ENCODE measurements at places on chromosomes 6 and 20. TPM values are rescaled to one million over a fixed set of nuclear protein-coding genes. Genes with fewer than 3 reads are reported as not detected.
A peak's percentile ranks its signal among the peaks of the same experiment; 100 is the strongest.

TMEM14C gene
- total RNA-seq, result 25.4 TPM

- no peaks in the 10 kb centered on the region for H3K4me1 ChIP-seq
- no peak overlapping the region for H3K27ac ChIP-seq
- no peak overlapping the region for H3K4me3 ChIP-seq
- no peaks in the 10 kb centered on the region for H3K36me3 ChIP-seq
These were observed 122.6 kb upstream of the MLN start for GRCh38 chr6:33926451-33926850.

PI16 gene
- total RNA-seq, result 0.23 TPM

LTB gene
- total RNA-seq, result 0.74 TPM

DNA sequence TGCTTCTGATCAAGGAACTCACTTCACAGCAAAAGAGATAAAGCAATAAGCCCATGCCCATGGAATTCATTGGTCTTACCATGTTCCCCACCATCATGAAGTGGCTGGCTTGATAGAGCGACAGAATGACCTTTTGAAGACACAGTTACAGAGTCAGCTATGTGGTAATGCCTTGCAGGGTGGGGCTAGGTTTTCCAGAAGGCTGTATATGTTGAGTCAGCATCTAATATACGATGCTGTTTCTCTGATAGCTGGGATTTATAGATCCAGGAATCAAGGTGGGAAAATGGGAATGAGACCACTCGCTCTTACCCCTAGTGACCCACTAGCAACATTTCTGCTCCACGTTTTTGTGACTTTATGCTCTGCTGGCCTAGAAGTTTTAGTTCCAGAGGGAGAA is 220.7 kb upstream of the RSPO3 start:
- DNase-seq, result no peak
- H3K4me3 ChIP-seq, result no peak overlapping the region
- H3K36me3 ChIP-seq, result no peaks in the 10 kb centered on the region
- H3K4me1 ChIP-seq, result no peaks in the 10 kb centered on the region

DNA sequence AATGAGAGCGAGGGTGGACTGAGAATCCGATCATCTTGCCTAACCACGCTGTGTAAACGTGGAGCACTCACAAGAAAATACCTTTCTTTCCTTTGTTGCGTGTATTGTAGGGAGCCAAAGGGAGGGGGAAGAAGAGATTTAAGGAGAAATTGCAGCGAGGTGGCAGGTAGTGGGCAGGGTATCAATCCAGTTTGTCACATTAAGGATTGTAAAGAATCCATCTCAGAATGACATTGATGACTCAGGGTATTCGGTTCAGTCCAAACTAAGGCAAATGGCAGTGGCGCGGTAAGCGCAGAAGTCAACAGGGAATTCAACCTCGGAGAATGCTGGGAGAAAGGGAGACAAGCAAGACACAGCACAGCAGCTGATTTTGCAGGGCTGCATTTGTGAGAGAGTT is 146.2 kb downstream of the ID4 start:
- no peaks in the 10 kb centered on the region for H3K27me3 ChIP-seq
- H3K36me3 ChIP-seq, result no peaks in the 10 kb centered on the region
- DNase-seq, result no peak
- H3K27ac ChIP-seq, result no peak overlapping the region

TPX2 gene
- total RNA-seq, result 0.79 TPM

DNA sequence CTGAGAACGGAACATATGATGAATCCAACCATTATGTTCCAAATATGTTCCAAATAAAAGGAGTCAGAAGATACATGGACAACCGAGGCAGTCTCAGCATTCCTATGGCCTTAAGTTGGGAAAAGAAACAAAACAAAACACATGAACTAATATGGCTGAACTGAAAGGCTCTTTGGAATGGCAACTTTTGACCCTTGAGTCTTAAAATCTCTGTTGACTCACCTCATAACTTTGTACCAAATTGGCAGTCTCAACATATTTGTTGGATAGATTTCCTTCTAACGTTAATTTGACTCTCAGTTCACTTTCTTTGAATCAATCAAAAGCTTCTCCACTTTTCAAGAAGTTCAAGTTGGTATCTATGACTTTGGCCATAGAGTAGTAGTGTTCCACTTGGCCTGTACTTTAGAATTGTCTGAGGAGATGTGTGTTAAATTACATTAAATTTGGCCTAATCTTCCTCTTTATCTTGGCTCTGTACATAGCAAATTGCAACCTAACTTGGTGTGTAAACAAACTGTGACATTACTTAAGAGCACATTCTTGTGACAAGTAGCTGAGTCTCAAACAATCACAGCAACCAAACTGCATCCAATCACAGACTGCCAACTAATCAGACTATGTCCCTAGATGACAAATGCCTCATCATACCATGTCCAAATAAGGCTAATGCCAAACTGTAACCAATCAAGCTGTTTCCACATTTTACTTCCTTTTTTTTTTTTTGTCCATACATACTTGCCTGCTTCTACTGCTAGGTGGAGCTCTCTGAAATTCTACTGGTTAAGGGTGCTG is 208.8 kb downstream of the BMP2 start:
- no peaks in the 10 kb centered on the region for H3K4me1 ChIP-seq
- no peak overlapping the region for H3K4me3 ChIP-seq
- H3K36me3 ChIP-seq, result no peaks in the 10 kb centered on the region
- no peak for DNase-seq

GRCh38 chr6:167761794-167762258 is 64.9 kb upstream of the AFDN start:
- no peak for DNase-seq
- H3K4me1 ChIP-seq, result no peaks in the 10 kb centered on the region
- no peaks in the 10 kb centered on the region for H3K27me3 ChIP-seq
- peak overlapping the region; percentile 42 for H3K27ac ChIP-seq
- H3K36me3 ChIP-seq, result no peaks in the 10 kb centered on the region
- H3K4me3 ChIP-seq, result no peak overlapping the region

PRR18 gene
- 0.06 TPM for total RNA-seq

DNA sequence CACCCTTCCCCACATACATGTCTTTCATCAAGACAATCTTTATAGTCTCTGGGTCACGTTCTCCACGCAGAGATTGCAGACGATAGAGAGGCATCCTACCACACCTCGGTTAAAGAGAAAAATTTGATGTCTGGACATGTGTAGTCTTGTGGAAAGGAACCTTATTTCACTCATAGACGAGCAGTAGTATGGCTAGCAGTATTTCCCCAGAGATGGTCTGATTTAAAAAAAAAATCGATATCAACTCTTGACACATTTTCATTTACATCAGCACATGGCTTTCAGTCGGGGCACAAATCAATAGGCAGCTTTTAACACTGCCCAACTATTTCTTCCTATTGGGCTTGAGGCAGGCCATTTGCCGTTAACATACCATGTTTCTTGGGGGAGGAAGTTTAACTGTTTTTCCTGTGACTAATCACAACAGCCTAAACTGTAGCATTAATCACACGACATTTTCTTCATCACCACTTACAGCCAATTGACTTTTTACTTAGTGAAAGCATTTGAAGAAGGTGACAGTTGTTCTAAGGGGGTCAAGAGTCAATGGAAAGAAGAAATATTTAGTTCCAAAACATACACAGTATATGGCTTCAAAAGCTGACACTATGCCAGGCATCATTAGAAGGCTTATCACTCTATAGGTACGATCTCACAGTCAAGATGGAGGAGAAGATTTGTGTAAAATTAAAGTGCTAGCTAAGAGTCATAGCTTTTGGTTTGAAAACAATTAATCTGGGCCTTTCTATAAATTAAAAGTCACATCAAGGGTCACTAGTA is 129.5 kb upstream of the HDAC2 start:
- no peak for DNase-seq
- H3K27me3 ChIP-seq, result no peaks in the 10 kb centered on the region
- no peak overlapping the region for H3K27ac ChIP-seq
- H3K36me3 ChIP-seq, result no peaks in the 10 kb centered on the region
- H3K4me3 ChIP-seq, result no peak overlapping the region
- no peaks in the 10 kb centered on the region for H3K4me1 ChIP-seq

UNC5CL gene
- total RNA-seq, result 10.9 TPM

DNA sequence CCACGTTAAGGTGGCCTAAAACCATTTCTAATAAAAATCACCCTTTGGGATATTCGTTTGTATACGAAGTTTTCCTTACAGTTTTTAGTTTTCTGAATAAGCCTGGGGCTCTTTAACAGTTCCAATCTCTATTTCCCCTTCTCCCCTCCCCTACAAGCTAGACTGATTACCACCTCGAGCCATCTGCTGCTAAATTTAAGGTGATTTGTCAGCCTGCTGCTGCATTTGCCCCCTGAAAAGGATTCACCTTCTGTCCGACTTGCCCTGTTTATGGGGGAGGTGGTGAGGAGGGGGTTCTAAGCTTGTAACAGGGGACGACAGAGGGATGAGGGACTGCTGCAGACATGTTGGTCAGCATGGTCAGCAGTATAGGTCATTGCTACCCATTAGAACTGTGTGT is 146.3 kb downstream of the JARID2 start:
- no peaks in the 10 kb centered on the region for H3K27me3 ChIP-seq
- H3K36me3 ChIP-seq, result no peaks in the 10 kb centered on the region
- no peak for DNase-seq
- H3K4me1 ChIP-seq, result peaks cover 14% of the 10 kb centered on the region
- no peak overlapping the region for H3K27ac ChIP-seq
- H3K4me3 ChIP-seq, result no peak overlapping the region

- H3K27ac ChIP-seq, result no peak overlapping the region
- H3K27me3 ChIP-seq, result no peaks in the 10 kb centered on the region
- no peaks in the 10 kb centered on the region for H3K4me1 ChIP-seq
- no peak overlapping the region for H3K4me3 ChIP-seq
- DNase-seq, result no peak
- no peaks in the 10 kb centered on the region for H3K36me3 ChIP-seq
These were observed 10.4 kb upstream of the FKBPL start for GRCh38 chr6:32140420-32141046.

GRCh38 chr6:139965393-139965792 is 590.9 kb upstream of the CITED2 start:
- H3K27ac ChIP-seq, result no peak overlapping the region
- H3K4me1 ChIP-seq, result no peaks in the 10 kb centered on the region
- H3K36me3 ChIP-seq, result no peaks in the 10 kb centered on the region

GRCh38 chr6:44672841-44673240 is 285.3 kb downstream of the CDC5L start:
- no peaks in the 10 kb centered on the region for H3K27me3 ChIP-seq
- H3K36me3 ChIP-seq, result no peaks in the 10 kb centered on the region
- no peak overlapping the region for H3K4me3 ChIP-seq
- H3K4me1 ChIP-seq, result no peaks in the 10 kb centered on the region

- H3K4me3 ChIP-seq, result no peak overlapping the region
- DNase-seq, result no peak
- H3K4me1 ChIP-seq, result no peaks in the 10 kb centered on the region
- H3K36me3 ChIP-seq, result no peaks in the 10 kb centered on the region
- H3K27ac ChIP-seq, result no peak overlapping the region
- H3K27me3 ChIP-seq, result no peaks in the 10 kb centered on the region
These were observed 803.7 kb downstream of the GRIK2 start for GRCh38 chr6:102197211-102197610.

DNA sequence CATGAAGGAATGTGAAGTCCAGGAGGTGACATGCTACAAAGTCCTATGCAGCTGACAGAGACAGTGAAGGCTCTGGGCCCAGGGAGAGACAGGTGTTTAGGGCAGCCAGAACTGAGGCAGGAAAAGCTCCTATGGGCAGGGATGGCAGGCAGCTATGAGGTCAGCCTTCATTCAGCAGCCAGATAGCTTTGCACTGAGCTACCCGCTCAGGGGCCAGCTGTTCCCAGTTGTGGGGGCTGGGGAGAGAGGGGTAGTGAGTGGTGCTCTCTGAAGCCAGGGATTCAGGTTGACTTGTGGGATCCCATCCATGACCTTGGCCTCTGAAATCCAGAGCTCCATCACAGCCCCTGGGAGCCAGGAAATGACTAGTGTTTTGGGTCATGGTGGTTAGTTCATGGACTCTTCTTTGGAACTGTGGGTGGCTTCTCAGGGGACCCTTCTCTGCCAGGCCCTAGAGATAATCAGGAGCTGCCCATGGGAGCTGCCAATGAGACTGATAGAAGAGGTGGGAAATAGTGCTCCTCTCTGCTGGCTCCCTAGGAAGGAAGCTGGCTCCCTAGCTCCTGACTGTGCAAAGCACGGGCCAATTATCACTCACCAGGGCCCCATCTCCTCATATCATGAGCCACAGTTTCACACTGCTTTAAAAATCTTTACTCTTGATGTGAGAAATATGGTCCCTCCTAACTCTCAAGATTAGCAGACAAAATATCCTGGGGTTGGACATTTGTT is 127.7 kb downstream of the VEGFA start:
- no peaks in the 10 kb centered on the region for H3K4me1 ChIP-seq
- no peak for DNase-seq
- H3K4me3 ChIP-seq, result no peak overlapping the region
- H3K36me3 ChIP-seq, result no peaks in the 10 kb centered on the region
- no peaks in the 10 kb centered on the region for H3K27me3 ChIP-seq

CD24 gene
- total RNA-seq, result 874 TPM

DNA sequence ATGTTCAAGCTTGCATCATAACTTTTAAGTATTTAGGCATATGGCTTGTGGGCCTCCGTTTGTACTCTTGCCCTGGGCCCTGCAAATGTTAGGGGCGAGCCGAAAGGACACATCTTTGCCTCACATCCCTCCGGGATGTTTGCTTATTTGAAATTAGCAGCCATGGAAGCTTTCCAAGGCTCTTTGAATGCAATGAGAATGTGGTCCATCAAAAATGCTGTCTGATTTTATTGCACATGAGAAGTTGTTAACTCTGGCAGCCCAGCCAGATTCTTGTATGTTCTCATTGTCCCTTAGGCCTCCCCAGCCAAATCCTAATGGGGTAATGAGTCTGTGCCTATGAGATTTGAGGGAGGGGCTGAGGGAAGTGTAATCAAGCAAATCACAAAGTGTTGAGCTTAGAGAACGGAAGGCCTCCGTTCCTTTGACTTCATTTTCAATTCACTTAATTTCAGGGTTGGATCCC is 261.2 kb upstream of the MARCKS start:
- peaks cover 11% of the 10 kb centered on the region for H3K4me1 ChIP-seq
- H3K27me3 ChIP-seq, result no peaks in the 10 kb centered on the region
- no peaks in the 10 kb centered on the region for H3K36me3 ChIP-seq
- H3K27ac ChIP-seq, result peak overlapping the region; percentile 57
- no peak for DNase-seq

GRCh38 chr6:5785249-5785648 is 221.5 kb downstream of the NRN1 start:
- H3K27me3 ChIP-seq, result no peaks in the 10 kb centered on the region
- H3K4me3 ChIP-seq, result no peak overlapping the region
- DNase-seq, result no peak
- H3K27ac ChIP-seq, result no peak overlapping the region

ASIP gene
- not detected for total RNA-seq

BFSP1 gene
- total RNA-seq, result 0.81 TPM

- H3K4me3 ChIP-seq, result no peak overlapping the region
- DNase-seq, result no peak
- H3K36me3 ChIP-seq, result no peaks in the 10 kb centered on the region
- H3K4me1 ChIP-seq, result no peaks in the 10 kb centered on the region
These were observed 1274.9 kb upstream of the GJE1 start for GRCh38 chr6:140857739-140858380.

- DNase-seq, result no peak
- no peaks in the 10 kb centered on the region for H3K27me3 ChIP-seq
- H3K4me1 ChIP-seq, result peaks cover 3% of the 10 kb centered on the region
- no peak overlapping the region for H3K4me3 ChIP-seq
- H3K36me3 ChIP-seq, result no peaks in the 10 kb centered on the region
- peak overlapping the region; percentile 41 for H3K27ac ChIP-seq
These were observed 2.8 kb downstream of the RAET1E start for GRCh38 chr6:149895048-149895590.

ZGPAT gene
- 11.0 TPM for total RNA-seq

GRCh38 chr6:170163405-170164170 is 127.3 kb downstream of the DLL1 start:
- no peaks in the 10 kb centered on the region for H3K36me3 ChIP-seq
- no peak overlapping the region for H3K27ac ChIP-seq
- H3K4me3 ChIP-seq, result no peak overlapping the region
- no peaks in the 10 kb centered on the region for H3K4me1 ChIP-seq
- DNase-seq, result no peak

GRCh38 chr6:128117916-128118315 is 217.1 kb upstream of the THEMIS start:
- H3K27me3 ChIP-seq, result no peaks in the 10 kb centered on the region
- H3K4me1 ChIP-seq, result peaks cover 12% of the 10 kb centered on the region
- H3K36me3 ChIP-seq, result no peaks in the 10 kb centered on the region
- H3K4me3 ChIP-seq, result no peak overlapping the region

Data from pancreas (tissue), 10 donors.